ENCODE measurements at places on chromosomes 3 and 15. TPM values are rescaled to one million over a fixed set of nuclear protein-coding genes. Genes with fewer than 3 reads are reported as not detected.

Gene SNX4
- 87.3 TPM for total RNA-seq

Gene SLC28A2
- total RNA-seq: not detected

Gene SV2B
- total RNA-seq: not detected

Gene CERS3
- not detected for total RNA-seq

Gene ALDH1A2
- not detected for total RNA-seq

Gene TMEM40
- not detected for total RNA-seq

DNA sequence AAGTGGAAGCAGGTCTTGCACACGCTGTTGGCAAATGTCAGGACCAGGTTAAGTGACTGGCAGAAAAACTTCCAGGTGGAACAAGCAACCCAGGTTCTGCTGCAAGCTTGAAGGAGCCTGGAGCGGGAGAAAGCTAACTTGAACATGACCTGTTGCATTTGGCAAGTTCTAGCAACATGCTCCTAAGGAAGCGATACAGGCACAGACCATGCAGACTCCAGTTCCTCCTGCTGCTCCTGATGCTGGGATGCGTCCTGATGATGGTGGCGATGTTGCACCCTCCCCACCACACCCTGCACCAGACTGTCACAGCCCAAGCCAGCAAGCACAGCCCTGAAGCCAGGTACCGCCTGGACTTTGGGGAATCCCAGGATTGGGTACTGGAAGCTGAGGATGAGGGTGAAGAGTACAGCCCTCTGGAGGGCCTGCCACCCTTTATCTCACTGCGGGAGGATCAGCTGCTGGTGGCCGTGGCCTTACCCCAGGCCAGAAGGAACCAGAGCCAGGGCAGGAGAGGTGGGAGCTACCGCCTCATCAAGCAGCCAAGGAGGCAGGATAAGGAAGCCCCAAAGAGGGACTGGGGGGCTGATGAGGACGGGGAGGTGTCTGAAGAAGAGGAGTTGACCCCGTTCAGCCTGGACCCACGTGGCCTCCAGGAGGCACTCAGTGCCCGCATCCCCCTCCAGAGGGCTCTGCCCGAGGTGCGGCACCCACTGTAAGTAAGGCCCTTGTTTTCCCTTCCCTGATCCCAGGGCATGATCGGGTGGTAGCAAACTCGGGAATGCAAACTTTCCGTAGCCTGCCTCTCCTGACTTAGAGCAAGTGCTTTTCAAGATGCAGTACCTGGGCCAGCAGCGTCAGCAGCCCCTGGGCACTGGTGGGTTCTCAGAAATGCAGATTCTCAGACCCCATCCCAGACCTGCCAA is 759 bp downstream of the GALNT15 start:
- no peak for DNase-seq

DNA sequence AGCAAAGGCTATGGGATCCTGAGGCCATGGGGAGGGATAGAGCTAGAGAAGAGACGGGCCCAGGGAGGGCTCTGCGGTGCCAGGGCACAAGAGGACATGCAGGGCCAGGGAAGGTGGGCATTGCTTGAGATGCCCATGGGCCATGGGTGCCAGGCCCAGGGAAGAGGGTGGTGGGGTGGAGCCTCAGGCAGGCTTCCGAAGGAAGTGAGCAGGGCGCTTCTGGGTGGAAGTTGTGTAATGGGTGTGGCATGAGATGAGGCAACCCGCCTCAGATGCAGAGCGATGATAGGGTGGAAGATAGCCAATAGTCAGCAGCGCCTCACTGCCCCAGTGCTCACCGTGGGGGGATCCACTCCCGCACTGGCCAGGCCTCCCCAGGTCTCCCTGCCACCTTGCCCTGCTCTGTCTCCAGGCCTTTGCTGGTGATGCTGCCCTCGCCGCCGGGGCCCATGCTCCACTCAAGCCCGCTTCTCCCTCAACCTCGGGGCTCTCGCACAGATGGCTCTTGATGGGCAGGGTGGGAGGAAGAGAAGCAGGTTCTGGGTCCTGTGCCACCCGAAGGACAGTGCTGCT is 51.4 kb downstream of the DNAJB8 start:
- peak; percentile 16 for DNase-seq

- no peak for DNase-seq
These were observed 216.1 kb downstream of the SHQ1 start for GRCh38 chr3:72632129-72632528.

DNA sequence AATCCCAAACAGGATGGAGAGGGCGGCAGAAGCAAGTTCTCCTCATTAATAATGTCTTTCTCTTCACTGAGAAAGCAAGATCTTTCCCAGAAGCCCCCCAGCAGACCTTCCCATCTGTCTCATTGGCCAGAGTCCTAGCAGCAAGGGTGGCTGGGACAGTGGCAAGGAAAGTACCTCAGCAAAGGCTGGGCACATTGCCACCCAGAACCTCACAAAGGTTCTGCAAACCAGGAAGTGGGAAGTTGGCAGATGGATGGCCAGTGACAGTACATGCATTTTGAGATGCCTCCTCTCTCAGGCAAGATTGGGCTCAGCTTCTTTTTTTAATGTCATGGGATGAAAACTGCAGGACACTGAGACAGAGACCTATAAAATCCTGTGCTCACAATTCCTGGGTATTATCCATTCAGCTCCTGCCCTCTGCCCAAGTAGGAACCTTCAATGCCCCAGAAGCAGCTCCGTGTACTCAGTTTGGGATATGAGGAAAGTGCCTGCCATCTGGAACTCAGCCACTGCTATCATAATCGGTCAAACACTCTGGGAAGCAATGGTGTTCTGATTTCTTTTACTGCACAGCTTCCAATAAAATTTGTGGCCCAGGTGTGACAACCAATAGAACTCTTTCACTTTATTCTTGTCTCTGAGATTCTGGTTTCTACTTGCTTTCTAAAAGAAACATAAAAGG is 25.5 kb downstream of the DPH3 start:
- DNase-seq: no peak

GRCh38 chr15:52133510-52134220 is 21.1 kb upstream of the BCL2L10 start:
- DNase-seq: no peak

DNA sequence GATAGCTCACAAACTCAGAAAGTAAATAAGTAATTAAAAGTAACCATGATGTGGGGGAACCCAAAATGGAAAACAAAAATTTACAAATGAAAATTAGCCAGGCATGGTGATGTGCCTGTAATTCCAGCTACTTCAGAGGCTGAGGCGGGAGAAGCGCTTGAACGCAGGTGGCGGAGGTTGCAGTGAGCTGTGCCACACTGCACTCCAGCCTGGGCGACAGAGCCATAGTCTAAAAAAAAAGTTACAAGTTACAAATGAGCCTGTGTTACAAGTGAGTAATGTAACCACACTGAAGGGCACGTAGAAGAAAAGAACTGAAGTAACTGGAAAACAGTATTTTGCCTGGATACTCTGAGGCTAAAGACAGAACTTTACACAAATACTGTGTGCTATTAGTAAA is 11.3 kb downstream of the EXOSC7 start:
- DNase-seq: no peak

DNA sequence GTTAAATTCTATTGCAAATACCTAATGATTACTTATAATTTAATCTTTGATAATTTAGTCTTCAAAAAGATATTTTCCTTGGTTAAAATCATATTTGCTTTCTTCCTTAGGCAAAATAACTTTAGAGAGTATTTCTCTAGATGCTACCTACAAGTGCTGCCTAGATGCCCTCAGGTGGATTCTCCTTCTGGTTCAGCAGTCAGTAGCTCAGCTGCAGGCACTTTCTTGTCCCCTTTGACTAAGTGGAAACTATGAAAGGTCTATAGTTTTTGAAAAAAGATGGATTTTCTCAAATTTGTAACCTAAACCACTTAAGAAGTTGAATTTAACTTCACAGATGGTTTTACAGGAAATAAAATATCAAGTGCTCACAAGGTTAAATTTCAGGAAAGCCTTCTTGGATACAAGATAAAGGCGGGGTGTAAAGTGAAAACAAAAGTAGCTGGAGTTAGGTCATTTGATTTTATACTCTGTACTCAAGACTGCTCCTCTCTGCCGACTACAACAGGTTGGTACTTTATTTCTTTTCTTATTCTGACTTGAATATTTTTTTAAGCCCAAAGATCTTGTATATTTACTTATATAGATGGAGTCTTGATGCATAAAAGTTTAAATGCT is at the start of gene ACKR4:
TSS of gene ACKR4 (plus strand) at position 455 of the 618 bp plus-strand sequence. CDS start 3,128 bp downstream, outside the sequence.
- no peak for DNase-seq

DNA sequence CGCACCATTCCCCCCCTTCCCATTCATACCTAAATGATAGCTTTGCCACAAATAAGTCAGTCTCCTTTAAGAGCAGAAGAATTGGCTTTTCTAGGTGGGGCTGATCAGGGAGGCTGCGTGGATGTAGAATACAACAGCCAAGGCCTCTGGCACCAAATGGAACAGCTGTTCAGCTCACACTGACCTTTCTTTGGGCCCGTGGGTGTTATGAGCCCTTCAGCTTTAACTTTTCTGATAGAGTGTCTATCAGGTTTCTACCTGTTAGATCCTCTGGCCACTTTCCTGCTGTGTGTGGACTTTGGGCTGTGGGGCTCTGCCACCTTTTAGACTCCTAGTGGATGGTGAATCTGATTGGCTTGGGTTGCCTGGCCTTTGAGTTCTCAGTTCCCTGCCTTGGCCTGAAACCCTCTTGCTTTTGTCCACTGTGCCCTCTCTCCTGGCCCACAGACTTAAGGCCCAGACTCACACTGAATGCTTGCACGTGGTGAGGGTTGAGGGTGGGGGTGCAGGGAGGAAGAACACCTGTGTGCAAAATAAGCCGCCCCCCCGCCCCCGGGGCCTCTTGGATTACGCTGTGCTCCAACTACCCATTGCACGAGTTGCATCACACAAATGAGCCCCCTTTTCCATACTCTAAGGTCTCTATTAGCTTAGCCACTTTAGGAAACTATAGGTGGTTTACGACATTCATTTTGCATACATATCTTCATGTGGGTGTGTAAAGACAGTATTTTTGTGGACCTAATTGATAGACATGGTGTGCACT is 1.3 kb upstream of the RFX7 start:
- no peak for DNase-seq

DNA sequence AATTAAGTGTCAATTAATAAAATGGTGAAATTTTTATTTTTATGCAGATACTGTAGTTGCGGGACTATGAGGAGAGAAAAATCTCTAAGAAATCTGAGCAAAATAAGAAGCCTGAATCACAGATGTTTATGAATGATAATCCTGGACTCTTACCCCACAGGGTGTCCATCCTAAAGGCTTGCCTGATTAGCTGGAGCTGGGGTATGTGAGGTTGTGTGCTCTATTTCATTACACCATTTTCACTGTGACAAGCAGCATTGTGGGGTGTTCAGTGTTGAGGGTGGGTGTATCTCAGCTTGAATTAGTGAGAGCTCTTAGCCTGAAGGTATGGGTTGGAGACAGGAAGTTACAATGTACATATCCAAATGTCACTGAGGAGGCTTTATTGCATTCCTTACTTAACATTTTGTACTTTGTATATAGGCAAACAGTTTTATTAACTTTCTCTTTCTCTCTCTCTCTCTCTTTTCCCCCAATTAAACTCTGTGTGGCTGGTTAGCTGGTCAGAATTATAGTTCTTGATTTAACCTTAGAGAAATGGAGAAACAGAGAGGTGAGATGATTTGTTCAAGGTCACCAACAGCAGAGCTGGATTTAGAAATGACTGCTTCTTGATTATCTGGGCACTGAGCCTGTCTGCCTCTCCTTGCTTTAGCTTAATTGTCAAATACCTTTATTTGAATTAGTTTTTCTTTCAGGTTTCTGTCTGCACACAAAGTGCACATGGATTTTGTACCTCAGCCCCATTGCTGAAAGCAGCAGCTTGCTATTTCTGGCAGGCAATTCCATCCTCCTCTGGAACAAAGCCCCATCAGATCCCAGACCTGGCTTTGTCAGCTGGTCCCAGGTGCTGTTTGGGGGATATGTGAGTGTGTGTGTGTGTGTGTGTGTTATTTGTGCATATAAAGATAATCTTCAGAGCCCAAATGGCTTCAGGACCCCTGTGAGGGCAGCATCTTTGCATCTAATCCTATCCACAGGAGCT is 35.8 kb downstream of the GJD2 start:
- no peak for DNase-seq

DNA sequence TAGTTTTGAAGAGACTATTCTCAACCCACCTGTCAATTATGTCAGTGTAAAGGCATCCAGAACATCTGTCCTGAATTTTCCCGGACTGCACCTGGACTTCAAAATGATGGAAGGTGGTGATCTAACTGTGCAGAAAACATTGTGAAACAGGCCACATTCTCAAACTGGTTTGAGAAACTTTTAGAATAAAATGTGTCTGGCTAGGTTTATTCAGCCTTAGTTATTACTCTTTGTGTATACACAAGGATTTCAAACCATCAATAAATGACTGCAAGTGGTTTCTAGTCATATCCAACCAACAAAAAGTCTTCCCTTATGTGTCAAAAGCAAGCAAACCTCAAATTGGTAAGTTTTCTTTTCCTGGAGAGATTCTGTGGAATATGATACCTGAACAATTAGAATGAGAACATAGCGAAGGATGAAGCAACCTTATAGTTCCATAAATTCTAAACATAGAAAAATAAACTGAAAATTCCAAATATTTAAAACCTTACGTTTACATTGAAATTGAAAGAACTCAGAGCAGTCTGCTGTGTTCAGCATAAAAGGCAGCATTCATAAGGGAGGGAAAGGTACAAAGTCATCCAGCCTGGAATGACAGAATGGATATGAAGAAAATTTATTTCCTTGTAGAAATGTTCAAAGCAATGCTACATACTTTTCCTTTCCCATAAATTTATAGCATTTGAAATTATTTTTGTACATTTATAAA is 306.6 kb upstream of the TGFBR2 start:
- no peak for DNase-seq

DNA sequence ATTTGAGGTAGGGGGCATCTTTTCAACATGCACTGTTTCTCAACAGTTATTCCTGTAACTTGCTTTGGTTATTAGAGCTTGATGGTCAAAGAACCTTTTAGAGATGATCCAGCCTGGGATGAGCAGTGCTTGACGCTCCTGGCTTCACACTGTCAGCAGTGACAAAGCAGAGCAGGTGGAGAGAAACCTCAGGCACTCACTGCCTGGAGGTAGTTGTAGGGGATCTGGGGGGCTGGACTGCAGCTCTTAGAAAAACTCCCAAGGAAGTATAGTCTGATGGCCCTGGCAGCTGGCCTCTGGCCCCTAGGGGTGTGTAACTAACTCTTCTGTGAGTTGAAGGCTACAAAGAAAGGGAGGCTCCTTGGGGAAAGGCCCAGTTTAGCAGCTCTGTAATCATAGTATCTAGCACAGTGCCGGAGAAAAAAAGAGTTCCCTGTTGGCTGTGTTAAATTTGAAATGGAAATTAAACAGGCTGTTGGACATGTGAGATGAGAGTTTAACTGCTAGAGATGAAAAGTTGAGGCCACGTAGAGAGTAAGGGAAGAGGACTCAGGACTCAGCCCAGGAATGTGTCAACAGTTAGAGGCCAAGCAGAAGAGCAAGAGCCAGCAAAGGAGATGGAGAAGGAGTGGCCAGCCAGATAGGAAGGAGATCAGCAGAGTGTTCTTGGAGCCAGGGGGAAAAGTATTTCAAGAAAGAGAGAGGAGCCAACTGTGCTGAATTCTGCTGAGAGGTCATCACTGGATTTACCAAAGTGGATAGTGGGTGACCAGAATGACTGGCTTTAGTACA is 14.2 kb downstream of the OXNAD1 start:
- DNase-seq: no peak

DNA sequence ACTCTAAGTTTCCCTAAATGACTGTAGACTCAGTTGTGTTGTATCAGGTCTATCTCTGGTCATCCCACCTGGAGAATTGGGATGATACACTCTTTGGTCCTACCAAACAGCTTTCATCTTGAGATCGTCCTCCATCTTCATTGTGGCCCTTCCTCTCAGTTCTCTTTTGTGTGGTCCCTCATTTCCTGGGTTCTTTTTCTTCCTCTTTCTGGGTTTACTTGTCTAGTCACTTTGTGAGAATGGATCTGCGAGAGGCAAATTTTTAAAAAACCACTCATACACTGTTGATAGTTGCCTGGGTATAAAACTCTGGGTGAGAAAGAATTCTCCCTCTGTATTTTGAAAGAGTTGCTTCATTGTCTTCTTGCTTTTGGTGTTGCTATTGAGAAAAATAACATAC is 6.0 kb upstream of the AMOTL2 start:
- DNase-seq: no peak

All from A172 (cell line).